NCI-H1105 treated with DMSO at 0.1 percent for 48 hours (cell line): ENCODE measurements at places on chromosomes 2 and 18.
A peak's percentile ranks its signal among the peaks of the same experiment; 100 is the strongest.

GRCh38 chr2:182550234-182550633, 123.4 kb upstream of the PDE1A start:
- DNase-seq = no peak

DNA sequence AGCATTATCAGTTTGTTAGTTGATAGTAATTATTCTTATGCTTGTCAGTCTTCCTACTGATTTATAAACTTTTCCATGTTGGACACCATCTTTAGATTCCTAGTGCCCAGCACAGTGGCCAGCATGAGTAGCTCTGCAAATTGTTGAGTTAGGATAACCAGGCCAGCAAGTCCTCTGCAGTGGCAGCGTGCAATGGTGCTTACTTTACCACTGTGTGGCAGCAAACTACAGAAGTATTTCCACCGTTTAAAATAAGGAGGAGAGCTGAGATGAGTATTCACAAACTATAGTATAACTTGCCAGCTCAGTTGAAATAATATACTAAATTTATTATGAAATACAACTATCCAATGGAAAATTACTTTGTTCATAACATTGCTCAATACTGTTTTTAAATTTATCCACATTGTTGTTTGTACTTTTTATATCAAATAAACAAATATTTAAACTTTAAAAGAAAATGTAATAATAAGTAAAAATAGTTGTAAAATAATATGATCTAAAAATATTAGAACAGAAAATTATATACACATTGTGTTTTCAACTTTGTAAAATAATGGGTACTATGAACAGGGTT, 9.3 kb upstream of the THADA start:
- peak; percentile 38 for DNase-seq

DNA sequence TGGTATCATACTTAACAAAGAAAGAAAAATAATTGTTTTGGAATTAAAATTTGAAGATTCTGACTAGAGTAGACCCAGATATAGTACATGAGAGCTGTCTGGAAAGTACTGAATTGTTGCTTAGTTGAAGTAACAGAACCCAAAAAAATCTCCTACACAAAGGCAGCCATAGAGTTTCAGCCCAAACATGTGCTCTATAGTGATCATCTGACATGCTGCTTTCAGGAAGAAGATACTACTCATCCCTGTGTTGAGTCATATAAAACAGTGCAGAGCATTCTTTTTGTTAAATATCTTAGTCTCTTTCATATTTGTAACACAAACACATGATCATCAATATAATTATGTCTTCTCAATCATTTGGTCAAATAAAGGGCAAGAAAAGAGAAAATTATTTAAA, 84.8 kb upstream of the PTPRM start:
- no peak for DNase-seq

- no peak for DNase-seq
These were observed 944 bp downstream of the RAB3GAP1 start for GRCh38 chr2:135052997-135053474.

GRCh38 chr2:36611316-36611990, 13.5 kb upstream of the FEZ2 start:
- DNase-seq = no peak

GRCh38 chr2:112187805-112188596, 49.8 kb downstream of the FBLN7 start:
- DNase-seq = no peak

- no peak for DNase-seq
These were observed 121.0 kb upstream of the SLC39A10 start for GRCh38 chr2:195535911-195536522.

DNA sequence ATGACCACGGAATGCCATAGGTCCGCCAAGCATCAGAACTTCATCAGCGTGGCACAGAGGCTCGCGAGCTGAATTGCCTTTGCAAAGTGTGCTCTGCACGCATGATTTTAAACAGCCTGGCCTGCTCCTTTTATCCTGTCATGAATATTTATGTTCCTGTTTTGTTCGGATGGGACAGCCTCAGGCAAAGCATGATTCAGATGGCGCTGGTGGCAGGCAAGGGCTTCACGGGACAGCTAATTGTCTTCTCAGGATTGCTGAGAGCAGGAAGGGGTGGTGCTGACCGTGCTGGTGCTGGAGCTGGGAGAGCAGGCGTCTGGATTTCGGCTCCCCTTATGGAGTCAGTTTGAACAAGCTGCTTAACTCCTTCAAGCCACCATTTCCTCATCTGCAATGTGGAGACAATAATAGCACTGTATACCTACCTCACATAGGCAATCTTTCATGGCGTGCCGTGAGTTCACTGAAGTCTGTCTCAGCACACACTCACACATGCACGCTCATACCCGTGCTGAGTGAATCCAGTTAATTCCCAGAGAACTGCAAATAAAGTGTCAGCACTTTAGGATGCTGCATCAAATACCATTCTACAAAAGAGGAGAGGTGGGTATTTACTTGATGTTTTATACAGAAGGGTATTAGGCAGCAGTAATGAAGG, 79.7 kb upstream of the APCDD1 start:
- no peak for DNase-seq

GRCh38 chr18:75544051-75544481, 116.6 kb upstream of the SMIM21 start:
- no peak for DNase-seq
